ENCODE measurements at places on chromosomes 2 and 18.

DNA sequence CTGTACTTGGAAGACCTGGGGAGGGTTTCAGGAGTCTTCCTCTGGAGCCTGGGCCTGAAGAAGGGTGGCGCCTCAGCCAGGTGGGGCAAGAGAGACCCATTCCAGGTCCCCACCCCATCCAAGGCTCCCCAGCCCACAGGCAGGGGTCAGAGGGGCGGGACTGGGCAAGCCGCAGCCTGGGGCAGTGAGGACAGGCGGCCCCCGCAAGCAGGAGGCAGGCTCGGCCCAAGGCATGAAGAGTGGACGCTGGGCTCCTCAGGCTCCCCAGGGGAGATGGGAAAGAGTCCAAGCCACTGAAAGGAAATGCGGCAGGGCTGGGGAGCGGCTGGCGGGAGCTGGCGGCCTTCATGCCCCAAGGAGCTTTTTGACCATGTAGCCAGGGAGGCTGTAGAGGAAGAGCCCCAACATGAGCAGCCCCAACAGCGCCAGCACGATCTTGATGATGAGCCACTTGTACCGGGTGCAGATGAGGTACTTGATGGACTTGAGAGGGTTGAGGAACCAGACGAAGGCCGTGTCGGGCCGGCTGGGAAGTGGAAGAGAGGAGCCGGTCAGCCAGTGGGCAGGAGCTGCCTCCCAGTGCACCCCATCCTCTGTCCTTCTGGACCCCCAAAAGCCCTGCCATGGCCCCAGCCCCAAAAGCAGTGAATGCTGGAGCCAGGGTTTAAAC is 20.1 kb downstream of the OTOF start:
- DNase-seq: no peak

DNA sequence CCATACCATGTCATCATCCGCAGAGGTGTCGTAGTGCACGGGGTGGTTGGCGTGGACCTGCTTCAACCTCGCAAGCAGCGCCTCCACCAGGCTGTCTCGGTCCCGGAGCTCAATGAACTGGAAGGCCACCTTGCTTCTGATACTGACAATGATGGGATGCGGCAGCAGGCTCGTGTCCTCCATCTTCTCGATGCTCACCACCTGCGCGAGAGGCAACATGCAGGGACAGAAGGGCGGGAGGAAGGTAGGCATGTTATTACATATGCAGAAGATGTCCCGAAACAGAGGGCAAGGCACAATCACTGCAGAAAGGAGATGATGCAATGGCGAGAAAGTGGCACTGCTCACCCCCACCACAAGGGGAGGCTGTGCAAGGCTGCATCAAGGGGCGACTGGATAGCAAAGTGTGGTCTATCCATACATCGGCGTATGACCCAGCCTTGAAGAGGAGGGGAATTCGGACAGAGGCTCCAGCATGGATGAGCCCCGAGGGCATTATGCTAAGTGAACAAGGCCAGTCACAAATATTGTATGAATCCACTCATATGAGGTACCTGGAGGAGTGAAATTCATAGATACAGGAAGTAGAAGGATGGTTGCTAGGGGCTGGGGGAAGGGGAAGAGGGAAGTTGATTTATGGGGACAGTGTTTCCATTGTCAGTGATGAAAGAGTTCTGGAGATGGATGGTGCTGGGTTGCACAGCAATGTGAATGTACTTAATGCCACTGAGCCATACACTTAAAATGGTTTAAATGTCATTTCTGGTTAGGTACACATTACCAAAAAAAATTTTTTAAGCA is 36.6 kb downstream of the RPL31 start:
- DNase-seq: peak; percentile 11

DNA sequence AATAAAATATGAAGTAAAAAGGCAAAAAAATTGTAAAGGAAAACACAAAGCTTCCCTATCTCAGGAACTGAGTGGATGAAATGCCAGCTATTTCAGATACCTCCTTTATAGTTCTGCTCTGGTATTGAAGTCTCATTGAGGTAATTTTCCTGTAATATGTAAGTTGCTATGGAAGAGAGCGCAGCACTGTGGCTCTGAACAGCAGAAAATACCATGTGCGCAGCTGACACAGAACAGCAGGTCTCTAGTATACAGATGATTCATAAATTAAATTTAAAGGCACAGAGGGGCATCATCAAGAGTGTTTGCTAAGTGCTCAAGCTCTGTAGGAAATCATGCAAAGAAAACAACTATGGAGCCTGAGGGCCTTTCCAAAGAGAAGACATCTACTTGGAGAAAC is 315.3 kb upstream of the CDH7 start:
- DNase-seq: no peak

DNA sequence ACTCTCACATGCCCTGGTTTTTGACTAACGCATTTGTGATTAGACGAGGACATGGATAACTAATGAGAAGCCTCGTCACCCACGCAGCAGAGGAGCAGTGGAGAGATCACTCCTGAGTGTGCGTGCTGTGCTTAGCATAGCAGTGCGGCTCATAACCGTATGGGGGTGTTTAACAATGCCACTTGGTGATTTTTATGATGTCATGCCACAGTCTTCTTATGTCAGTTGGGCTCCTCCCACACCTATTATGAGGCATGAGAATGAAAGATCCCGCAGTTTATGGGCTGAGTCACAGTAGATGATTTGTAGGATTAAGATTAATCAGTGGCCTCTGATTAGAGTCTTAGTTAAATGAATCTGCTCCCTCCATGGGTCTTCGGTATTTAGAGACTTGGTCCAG is 2.5 kb upstream of the SMIM21 start:
- DNase-seq: no peak

DNA sequence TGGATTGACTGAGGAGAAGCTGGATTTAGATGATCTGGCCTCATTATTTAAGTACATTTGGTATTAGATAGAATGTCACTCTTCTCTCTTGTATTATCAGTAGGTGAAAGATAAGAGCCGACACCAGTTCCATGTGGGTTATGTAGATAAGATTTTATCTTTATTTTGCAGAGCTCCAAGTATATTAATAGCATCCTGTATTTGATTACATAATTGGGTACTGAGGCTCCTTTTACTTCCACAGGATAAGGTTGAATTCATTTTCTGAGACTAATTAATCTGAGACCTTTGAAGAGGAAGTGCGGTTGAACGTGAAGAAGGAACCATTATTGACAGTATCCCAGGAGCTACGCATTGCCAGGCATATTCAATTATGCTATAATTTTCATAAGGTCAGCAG is 32.8 kb upstream of the CD226 start:
- no peak for DNase-seq

DNA sequence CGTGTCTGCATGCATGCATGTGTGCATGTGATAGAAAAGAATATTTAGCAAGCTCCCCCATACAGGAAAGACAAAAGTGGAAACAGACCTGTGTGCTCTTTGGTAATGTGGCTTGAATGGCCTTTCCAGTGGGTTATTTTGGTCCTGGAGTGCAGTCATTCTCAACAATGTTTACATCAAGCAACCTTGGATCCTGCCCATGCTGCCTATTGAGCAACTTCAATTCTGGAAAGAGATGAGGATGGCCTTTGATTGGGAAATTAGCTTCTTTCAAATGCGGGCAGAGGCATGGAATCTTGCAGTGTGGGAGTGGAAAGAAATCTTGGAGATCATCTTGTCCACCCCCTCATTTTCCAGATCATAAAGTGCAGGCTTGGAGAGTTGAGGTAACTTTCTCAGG is 87.2 kb upstream of the SMAD2 start:
- DNase-seq: peak; percentile 71

- no peak for DNase-seq
Measured at GRCh38 chr2:48292393-48292792, 237.6 kb upstream of the STON1 start.

DNA sequence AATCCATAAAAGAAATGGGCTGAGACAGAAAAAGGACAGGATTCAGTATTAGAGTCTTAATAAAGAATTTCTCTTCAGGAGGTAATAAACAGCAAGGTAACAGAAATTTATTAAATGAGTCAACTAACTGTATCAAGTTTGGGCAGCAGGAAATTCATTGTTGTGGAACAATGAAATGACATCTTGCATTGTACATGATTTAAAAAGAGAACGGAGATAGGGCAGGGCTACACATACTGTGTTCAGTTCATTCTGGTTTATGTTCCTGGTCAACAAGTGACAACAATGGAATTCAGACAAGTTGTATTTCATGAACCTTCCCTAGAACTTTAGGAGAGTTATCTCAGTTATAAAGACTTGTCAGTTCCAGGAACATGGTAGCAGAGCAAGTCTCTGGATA is 961.3 kb downstream of the SOCS6 start:
- DNase-seq: no peak

DNA sequence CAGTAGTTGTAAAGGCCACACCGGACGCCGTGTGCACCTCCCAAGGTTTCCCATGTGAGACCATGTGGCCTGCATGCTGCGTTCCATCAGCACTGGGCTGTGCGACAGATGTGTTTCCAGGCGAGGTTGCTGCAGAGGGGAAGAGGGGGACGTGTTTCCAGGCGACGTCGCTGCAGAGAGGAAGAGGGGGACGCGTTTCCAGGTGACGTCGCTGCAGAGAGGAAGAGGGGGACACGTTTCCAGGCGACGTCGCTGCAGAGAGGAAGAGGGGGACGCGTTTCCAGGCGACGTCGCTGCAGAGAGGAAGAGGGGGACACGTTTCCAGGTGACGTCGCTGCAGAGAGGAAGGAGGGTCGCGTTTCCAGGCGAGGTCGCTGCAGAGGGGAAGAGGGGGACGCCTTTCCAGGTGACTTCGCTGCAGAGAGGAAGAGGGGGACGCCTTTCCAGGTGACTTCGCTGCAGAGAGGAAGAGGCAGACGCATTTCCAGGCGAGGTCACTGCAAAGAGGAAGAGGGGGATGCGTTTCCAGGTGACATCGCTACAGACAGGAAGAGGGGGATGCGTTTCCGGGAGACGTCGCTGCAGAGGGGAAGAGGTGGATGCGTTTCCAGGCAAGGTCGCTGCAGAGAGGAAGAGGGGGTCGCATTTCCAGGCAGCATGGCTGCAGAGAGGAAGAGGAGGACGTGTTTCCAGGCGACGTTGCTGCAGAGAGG is 24.5 kb downstream of the NFATC1 start:
- no peak for DNase-seq

DNA sequence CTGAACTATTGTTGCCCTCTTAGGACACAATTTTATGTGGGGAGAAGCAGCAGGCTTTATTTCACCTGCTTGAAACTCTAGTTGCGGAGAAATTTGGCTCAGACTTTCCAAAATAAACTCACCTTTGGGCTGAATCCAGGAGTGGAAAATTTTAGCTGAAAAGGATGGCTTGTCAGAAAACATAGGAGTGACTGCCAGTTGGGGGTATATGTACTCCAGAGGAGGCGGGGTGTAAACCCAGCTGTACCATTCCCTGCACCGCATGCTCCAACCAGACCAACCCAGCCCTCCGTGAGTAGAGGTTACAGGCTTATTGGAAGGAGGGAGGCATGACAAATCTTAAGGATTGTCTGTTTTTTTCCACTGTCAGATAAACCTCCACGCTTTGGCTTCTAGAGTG is 53.8 kb downstream of the PRKCE start:
- no peak for DNase-seq

DNA sequence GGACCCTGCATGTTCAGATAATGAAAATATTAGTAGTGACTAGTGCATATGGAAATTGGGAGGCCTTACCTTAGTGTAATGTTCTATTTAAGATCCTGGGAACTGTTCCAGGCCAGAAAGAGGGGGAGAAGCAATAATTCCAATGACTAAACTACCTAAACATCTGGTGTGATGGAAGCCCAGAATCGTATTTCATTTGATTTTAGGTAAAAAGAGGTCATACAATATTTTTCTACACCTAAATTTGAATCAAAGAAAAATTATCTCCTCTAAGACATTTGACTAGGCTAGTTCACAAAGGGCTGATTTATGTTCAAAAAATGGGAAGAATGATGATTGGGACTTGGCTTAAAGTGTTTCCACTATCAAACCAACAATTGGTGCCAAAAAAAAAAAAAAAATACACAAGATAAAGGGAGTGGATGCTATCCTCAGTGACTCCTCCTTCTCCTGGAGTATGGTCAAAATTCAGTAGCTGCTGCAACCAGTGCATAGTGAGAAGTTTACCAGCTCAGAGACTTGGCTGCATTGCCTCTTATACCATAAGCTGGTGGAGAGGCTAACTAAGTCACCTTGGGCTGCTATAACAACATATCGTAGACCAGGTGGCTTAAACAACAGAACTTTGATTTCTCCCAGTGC is 1038.3 kb upstream of the ACVR2A start:
- DNase-seq: no peak

DNA sequence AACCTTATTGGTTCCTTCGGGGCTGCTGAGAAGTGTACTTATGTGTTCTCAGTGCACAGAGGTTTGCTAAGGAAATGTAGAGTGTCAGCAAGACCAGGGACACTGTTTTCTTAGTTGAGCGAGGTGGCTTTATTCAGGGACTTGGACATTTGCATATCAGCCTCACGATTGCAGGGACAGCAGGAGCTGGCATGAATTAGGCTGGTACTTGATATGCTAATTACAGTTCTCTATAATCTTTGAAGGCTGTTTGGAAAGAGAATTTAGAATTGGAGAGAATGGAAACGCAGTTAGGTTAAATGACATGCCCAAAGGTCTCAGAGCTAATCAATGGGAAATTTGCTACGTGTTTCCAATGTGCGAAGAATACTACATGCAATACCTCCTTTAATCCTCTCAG is 18.7 kb upstream of the MTCL1 start:
- DNase-seq: no peak

DNA sequence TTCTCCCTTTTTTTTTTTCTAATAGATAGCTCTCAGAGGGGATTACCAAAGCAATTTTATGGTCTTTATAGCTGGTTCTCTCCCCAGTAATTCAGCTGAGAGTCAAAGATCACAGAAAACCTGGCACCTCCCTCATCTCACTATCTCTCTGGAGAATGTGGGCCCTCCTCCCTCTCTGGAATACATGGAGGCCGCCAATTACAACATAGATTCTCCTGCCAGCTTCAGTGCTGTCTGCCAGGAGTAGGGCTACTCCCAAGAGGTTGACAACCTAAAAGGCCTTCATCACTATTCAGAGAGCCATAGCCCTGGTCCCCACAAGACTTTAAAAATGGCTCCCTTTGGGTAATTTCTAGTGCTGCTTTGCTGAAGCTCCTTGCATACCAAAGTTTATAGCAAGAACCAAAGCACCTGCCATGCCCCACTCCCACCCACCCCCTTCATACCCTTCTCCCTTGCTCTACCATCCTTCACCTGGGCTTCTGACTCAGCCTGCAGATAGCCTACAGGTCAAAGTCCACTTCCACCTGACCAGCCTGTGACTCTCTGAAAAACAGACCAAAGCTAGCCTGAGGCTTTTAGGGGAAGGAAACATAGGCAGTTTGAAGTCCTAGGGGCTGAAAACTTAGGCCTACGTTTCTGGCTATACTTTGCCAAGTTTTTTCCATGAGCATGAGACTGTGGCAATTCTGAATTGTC is 472.3 kb downstream of the TNS1 start:
- no peak for DNase-seq

GRCh38 chr18:49993299-49993698 is 180.0 kb upstream of the ACAA2 start:
- DNase-seq: no peak

DNA sequence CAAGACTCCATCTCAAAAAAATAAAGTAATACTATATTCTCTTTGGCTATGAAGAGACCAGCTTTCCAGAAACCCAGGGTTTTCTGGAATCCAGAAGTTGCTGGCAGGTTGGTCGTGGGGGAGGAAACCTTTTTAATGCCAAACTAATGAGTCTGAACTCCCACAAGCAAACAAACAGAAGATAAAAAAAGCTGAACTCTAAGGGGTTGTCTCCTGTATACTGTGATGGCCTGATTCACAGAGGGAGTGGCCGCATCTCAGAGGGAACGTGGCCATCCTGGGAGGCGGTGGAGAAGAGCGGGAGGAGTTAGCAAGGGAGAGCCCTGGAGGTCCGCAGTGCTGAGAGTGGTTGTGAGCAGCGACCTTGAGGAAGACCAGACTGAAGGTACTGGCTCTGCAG is 36.1 kb downstream of the LIMS1 start:
- DNase-seq: peak; percentile 55

Measured in AG10803 (cell line).